ENCODE measurements at places on chromosomes 11 and 22.

DNA sequence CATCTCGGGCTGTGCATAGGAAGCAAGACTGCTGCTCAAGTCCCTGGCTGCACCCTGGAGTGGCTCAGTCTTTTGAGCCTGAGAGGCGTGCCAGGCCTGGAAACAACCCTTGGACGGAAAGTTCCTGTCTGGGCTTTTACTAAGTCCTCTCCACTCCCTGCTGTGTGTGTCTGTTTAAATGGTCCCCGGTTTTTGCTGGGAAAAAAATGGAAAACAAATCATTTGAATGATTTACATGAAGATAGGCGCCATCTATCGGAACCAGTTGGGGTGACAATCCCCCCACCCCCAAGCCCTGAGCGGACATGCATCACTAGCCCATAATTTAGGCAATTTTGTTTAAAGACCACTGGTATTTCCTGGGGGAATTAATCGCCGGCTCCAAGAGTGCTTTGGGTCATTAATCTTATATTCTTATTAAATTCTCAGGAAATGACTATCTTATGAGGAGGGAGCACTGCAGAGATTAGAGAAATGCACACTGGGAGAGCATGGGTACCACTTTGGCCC is 2.7 kb upstream of the GAB2 start:
- no peak for DNase-seq

- no peak for DNase-seq
These were observed 61.0 kb upstream of the FGF3 start for GRCh38 chr11:69880041-69880825.

- DNase-seq: no peak
These were observed 247.0 kb upstream of the CCDC90B start for GRCh38 chr11:83533166-83533565.

- DNase-seq: no peak
These were observed 9.4 kb downstream of the IFITM10 start for GRCh38 chr11:1740786-1741530.

- no peak for DNase-seq
These were observed 65.6 kb upstream of the PTPRJ start for GRCh38 chr11:47914743-47915142.

GRCh38 chr11:15117751-15118150 is 3.0 kb downstream of the INSC start:
- no peak for DNase-seq

DNA sequence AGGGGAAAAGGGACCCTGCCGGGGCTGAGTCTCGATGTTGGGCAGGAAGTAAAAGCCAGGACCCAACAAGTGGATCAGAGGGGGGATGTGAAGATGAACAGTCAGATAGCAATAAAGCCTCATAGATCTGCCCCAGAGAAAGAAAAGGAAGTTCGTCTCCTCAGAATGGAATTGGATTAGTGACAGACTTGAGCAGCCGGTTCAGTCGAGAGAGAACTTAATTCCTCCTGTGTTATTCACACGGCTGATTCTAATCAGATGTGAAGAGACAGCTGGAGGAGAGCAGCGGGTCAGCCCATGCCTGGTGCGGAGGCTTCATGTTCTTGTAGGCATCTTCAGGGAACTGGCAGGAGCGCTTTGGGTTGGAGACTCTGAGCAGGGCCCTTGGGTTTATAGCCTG is 29.3 kb upstream of the CABP7 start:
- no peak for DNase-seq

GRCh38 chr22:47411006-47411405 is 648.6 kb downstream of the TBC1D22A start:
- DNase-seq: no peak

DNA sequence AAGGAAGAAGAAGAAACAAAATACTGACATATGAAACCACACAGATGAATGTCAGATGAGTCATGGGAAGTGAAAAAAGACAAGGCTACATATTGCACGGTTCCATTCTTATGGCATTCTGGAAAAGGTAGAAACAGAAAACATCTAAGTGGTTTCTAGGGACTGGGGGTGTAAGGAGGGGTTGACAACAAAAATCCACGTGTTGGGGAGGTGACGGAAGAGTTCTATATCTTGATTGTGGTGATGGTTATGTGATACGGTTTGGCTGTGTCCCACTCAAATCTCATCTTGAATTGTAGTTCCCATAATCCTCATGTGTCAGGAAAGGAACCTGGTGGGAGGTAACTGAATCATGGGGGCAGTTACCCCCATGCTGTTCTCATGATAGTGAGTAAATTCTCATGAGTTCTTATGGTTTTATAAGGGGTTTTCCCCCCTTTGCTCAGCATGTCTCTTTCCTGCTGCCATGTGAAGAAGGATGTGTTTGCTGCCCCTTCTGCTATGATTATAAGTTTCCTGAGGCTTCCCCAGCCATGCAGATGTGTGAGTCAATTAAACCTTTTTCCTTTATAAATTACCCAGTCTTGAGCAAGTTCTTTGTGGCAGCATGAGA is 6.4 kb upstream of the ARFGAP3 start:
- no peak for DNase-seq

- DNase-seq: no peak
These were observed 434 bp downstream of the BANF1 start for GRCh38 chr11:66002648-66003225.

GRCh38 chr11:28243581-28243980 is 135.4 kb downstream of the METTL15 start:
- DNase-seq: no peak

DNA sequence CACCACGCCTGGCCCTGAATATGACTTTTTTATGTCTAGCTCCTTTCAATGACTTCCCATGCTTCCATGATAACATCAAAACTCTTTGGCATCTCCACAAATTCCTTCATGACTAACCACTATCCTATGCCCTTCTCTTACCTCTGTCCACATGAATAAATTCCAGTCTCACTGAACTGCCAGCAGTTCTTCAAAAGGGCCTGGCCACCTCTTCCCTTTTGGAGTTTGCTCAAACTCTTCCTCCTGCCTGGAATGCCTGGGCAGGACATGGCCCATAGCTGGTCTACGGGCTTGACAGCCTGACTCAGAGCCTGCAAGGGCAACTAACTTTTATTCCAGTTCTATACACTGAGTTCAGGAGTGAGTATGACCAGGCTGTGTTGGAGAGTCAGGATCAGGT is 41.8 kb upstream of the ZBTB16 start:
- no peak for DNase-seq

- no peak for DNase-seq
These were observed 733 bp upstream of the ACP2 start for GRCh38 chr11:47249378-47249715.

DNA sequence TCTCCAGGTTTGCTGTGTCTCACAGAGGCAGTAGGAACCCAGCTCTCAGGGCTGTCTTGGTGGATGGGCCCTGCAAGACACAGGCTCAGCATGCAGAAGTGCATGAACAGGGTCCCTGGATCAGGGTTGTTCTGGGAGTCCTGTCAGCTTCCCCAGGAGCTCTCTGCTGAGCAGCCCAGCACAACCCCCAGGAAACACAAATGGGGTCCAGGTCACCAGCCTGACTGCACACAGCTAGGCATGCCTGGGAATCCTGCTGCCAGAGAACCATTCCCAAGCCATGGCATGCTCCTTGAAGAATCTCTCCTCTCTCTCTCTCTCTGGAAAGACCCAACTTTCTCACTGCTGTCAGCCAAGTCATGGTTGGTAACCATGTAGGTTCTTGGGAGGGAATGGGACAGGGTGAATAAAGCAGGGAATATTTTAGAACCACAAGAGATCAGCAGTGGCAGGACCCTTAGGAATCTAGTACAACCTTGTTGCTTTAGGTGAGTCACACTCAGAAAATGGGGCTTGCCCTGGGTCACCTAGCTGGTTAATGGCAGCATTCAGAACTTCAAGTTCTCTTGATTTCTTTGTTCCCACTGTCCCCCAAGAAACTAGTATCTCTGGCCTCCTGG is 21.4 kb downstream of the TUB start:
- no peak for DNase-seq

DNA sequence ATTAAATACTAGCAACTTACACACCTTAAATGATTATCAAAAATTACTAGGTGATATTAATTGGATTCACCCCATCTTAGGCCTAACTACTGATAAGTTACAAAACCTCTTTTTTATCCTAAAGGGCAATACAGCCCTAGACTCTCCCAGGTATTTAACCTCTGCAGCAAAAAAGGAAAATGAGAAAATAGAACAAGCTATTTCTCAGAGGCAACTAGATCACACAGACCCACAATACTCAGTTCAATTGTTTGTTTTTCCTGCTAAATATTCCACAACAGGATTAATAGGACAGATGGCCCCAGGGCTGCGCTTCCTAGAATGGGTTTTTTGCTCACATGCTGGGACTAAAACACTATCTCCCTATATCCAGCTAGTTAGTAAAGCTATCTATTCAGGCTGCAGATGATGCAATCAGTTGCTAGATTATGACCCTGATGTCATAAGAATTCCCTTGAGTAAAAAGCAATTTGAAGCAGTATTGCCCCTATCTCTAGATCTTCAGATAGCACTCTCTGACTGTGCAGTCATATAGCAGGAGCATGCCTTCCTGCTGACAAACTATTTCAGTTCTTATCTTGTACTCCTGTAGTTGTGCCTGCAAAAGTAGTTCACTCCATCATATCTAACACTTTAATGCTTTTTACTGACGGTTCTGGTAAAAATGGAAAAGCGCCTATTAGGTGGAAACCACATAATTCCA is 1595.5 kb upstream of the TENM4 start:
- DNase-seq: no peak

Measured in activated effector memory CD4-positive, alpha-beta T cell treated with Interleukin-2 at 50 U/mL for 16 hours (primary cell).